ENCODE measurements at places on chromosomes 2 and 18. TPM values are rescaled to one million over a fixed set of nuclear protein-coding genes. Genes with fewer than 3 reads are reported as not detected.

DNA sequence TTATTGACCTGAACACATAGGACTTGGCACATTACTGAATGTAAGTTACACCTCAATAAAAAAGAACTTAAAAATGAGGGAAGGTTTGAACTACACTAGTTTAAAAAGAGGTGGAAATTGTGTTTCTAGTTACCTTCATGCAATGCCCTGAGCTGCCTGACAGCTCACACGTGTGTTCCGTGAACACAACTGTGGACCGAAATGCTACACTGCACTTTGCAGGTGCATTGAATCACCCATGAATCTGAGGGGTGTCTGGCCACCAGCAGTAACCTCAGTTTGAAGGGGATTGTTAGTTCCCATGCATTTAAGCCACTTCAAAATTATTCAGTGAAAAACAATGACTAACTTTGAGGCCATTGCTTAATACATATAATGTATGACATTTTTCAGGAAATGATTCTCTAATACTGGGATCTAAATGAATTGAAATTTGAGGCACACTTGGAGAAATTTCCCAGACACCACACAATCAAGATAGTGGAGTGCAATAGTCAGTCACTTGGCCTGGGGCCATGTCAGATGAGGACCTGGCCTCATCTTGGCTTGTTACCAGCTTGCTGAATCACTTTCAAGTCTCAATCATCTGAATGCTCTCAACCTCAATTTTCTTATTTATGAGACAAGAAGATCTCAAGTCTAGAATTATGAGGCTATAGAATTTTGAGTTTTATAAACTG, 59.3 kb downstream of the MYL12B start:
- no peak for DNase-seq

GULP1 gene
- polyA plus RNA-seq: 63.9 TPM

DNA sequence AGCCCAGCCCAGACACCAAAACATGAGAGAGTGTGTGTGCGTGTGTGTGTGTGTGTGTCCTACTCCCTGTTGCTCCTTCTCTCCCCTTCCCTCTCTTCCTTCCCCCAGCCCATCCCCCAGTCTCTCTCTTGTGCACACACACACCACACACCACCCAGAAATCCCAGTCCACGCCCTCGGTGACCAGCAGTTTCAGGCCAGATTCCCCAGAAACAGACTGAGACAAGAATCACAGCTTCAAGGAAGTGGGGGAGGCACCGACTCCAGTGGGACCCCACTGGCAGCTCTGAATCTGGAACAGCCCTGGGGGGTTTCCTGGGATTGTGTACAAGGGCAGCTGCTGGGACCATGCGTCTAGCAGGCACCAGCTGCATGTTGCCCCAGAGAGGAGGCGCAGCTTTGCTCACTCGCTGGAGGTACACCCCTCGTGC, 113.5 kb downstream of the NDUFA10 start:
- DNase-seq: no peak

POTEF gene
- polyA plus RNA-seq: 0.18 TPM

C2orf80 gene
- not detected for polyA plus RNA-seq

- no peak for DNase-seq
Observed at GRCh38 chr18:3217948-3218647, 1.7 kb downstream of the MYOM1 start.
